ENCODE measurements at places on chromosomes 6 and 20.

- DNase-seq: no peak
These were observed 6.5 kb upstream of the BTN3A2 start for GRCh38 chr6:26358511-26358981.

DNA sequence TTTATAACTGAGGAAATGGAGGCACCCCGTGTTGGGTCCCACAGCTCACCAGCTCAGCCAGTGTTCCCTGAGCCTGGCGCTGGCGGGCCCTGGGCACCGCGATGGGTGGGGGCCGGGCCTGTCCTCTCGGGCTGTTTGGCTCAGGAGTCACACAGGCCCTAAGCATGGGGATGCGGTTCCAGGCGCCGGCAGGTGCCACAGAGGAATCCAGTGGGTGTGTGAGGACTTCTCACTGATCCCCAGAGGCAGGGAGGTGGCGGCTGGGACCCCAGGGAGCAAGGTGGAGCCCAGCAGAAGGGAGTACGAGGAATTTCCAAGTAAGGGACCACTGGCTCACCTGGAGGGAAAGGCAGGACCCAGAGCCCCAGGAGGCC, 57.5 kb downstream of the IRF4 start:
- no peak for DNase-seq

DNA sequence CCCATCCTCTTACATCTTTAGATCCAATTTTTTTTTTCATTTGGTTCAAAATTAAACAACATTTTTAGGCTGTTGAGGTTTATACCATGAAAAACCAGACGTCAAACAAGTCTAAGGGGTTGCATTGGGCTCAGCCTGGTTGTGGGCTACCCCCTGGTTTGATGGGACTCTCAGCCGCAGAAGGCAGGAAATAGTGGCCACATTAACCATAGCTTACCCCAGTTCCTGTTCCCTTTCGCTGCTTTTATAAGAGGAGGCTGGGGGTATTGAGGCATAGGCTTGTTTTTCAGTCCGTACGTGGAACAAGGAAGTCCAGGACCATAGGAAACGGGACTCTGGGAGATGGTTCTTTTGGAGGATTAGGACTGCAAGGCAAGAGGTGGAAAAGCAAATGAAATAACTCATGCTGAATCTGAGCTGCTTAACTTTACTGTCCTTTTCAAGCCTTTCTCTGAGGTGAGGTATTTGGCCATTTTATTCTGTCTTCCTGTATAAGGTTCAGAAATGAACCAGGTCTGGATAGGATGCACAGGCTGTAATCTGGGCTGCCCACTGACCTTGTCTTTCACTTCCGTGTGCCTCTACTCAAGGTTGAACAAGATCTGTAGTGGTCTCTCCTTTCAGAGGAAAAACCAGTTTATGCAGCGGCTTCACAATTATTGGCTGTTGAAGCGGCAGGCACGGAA, 7.7 kb downstream of the BRPF3 start:
- DNase-seq: no peak

GRCh38 chr20:56171087-56172012, 77.2 kb upstream of the MC3R start:
- DNase-seq: no peak

- DNase-seq: no peak
These were observed 37.9 kb downstream of the TAF4 start for GRCh38 chr20:62027698-62028321.

DNA sequence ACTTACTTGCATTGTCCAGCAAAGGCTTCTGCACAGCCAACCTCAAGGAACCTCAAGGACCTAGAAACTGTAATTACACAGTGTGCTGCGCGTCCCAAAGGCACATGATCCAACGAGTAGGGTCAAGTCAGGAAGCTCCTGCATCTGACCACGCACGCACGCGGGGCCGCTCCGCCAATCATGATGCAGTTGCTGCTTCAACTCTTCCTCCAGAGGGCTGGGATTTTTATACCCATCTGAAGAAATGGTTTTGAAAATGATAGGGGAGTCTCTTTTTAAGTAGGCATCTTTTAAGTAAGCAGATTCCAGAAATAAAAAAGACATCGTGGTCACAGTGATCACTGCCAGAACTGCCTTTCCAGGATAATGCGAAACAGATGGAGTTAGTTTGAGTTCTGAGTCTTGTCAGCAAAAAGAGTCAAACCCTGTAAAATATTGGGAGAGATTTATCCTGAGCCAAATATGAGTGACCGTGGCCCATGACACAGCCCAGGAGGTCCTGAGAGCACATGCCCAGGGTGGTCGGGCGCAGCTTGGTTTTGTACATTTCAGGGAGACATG, 34.0 kb downstream of the KIF25 start:
- DNase-seq: peak; percentile 83

- DNase-seq: no peak
These were observed 31.3 kb downstream of the KLHL31 start for GRCh38 chr6:53634184-53634631.

DNA sequence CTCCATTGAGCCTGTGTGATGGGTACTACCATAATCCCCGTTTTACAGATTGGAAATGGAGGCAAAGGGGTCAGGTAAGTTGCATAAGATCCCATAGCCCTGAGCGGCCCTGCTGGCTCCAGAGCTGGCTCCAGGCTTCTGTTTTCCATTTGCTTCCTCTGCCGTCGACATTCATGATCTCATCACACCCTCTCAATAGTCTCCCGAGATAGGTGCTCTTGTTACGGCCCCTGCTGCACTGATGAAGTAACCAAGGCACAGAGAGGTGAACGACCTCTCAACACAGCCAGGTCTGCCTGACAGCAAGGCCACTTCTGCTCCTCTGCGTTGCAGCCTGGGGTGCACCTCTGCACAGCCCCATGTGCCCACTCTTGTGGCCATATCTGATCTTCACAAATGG, 16.9 kb downstream of the CDH22 start:
- no peak for DNase-seq

GRCh38 chr6:85362652-85363310, 87.1 kb upstream of the NT5E start:
- peak; percentile 66 for DNase-seq

DNA sequence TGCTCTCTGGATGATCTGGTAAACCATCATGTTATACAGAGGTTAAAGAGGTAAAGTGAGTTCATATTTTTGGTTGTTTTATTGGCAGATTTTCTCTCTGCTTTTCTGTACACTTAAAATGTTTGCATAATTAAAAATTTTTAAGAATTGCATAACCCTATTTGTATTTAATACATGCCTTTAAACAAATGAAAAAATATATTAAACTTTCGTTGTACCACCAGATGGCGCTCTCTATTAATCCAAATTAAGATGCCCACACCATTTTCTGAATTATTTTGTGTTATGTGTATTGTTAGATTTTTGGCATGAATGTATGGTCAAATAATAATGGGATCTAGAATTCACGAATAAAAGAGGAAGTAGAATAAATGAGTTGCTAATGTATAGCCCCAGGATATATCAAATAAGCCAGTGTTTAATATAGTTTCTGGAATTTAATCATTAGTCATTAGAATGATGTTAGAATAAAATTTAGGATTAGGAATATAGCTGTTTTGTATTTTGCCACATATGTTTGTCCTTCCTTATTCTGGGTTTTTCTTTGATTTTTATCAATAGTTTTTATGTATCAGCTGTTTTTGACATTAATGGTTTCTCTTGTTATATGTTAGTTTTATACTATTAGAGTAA, 38.9 kb downstream of the SMAP1 start:
- DNase-seq: peak; percentile 44

DNA sequence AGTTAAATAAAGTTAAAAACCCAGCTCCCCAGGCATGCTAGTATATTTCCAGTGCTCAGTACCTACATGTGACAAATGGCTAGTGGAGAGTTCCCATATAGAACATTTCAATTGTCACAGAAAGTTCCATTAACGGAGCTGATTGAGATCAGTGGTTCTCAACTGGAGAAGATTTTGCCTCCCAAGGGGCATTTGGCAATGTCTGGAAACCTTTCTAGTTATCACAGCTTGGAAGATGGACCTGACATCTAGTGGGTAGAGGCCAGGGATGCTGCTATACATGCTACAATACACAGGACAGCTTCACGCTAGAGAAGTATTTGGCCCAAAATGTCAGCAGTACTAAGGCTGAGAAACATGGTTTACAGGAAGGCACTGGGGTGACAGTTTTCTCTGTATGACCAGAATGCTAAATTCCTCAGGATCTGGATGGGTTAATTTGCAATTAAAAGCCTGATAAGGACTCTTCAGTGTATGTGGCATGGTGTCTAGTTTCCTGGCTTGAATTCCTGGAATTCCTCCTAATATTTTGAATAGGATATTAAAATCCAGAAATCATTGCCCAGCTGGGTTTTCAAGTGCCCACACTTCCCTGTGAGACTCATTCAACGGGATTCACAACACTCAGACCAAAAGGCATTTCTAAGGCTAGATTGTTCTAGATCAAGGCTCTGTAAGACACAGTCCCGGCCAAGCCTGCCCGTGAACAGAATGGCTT, 84.7 kb upstream of the SALL4 start:
- DNase-seq: peak; percentile 6

- DNase-seq: no peak
These were observed 48.0 kb downstream of the NFATC2 start for GRCh38 chr20:51494241-51495110.

- peak; percentile 11 for DNase-seq
These were observed 73.9 kb upstream of the BACH2 start for GRCh38 chr6:90370493-90370959.

DNA sequence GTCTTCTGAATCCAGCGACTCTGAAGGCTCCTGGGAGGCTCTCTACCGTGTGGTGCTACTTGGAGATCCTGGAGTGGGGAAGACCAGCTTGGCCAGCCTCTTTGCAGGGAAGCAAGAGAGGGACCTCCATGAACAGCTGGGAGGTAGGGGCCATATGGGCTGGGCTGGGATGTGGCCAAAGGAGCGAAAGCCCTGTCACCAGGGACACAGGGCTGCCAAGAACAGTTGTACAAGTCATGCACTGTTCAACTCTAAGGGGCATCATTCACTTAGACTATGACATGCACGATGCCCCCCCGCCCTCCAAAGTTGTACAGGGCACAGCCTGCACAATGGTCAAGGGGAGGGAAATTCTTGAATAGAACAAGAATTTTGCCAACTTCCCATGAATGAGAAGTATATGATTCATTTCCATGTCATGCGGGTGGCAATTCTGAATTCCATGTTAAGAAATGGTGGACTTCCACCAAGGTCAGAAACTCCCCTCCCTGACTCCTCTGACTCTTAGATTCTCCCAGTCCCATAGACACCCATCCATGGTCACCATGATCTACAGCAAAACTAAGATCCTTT, 1.6 kb downstream of the REM1 start:
- DNase-seq: peak; percentile 25

DNA sequence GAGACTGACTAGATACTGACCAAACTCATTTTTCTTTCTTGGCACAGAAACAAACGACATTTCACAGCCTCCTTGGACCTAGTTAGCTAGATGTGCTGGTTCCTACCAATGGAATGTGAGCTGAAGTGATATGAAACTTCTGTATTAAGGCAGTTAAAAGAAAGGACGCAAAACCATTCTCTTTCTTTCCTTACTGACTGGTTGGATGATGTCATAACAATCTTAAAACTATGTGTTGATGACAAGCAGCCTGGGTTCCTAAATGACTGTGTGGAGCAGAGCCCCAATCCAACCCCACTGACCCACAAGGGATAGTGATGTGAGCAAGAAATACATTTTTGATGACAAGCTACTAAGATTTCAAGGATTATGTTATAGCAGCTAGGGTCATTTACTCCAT, 35.6 kb downstream of the CEP162 start:
- DNase-seq: no peak

DNA sequence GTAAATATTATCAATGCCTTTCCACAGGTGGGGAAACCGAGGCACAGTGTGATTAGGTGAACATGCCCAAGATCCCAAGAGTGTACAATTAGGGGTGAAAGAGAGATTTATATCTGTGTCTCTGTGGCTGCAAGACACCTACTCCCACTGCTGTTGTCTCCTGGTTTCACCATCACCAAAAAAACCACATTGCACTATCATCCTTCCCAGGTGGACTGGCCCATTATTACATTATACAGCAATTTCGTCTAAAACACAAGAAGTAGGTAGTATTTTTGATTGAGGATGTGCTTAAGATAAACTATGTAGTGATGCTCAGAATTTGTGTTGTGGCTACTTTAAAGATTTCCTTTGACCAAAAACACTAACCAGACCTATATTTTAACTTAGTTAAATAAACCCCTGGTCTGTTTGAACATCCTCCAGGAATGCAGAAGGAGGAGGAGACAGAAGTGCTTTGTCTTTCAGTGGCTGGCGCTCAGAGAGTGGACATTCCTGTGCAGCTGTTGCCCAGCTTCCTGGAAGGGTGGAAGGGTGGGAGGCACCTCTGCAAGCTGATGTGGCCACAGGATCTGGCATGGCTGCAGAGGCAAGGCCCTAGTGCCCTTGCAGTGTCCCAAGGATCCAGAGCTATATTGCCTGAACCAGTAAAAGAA, 23.8 kb downstream of the DCBLD1 start:
- peak; percentile 63 for DNase-seq

- DNase-seq: no peak
These were observed 466.9 kb downstream of the CBLN4 start for GRCh38 chr20:55538261-55538908.

DNA sequence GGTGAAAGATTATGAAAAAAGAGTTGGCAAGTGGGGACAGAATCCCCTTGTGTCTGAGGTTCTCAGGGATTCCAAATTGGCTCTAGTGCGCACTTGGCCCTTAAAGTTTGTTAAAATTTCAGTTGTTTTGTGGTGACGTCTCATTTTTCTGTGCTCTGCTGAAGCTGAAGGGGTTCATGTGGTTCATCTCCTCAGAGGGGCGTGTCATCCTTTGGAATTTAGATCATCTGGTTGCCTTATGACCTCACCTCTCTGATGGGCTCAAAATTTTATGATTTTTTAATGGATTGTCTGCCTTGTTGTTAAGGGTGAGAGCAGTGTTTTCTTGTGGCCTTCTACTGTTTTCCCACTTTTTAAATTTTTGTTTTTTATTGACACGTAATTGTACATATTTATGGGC, 20.3 kb downstream of the CYB5R4 start:
- DNase-seq: peak; percentile 24
